IMR-90 (cell line): ENCODE measurements at places on chromosomes 2 and 18. TPM values are rescaled to one million over a fixed set of nuclear protein-coding genes. Genes with fewer than 3 reads are reported as not detected.

The ALK gene
- not detected in 2 replicates for total RNA-seq

The EVX2 gene
- not detected in 2 replicates for total RNA-seq

The GNAL gene
- 0.28 and 0.36 TPM in 2 replicates for total RNA-seq

The SLC30A3 gene
- under 0.01 TPM in 1 of 2 replicates, not detected in the other for total RNA-seq

The LYG1 gene
- not detected in 2 replicates for total RNA-seq

The HOXD4 gene
- total RNA-seq, result not detected in 2 replicates

The EPAS1 gene
- total RNA-seq, result 21.9 and 40.7 TPM in 2 replicates

The LRATD1 gene
- total RNA-seq, result 0.18 and 0.28 TPM in 2 replicates

The ANTXR1 gene
- total RNA-seq, result 27.2 and 29.2 TPM in 2 replicates

The CD207 gene
- not detected in 2 replicates for total RNA-seq

The TLX2 gene
- not detected in 2 replicates for total RNA-seq

The ME2 gene
- 32.6 and 50.0 TPM in 2 replicates for total RNA-seq

The ZSWIM2 gene
- total RNA-seq, result 0.28 TPM in 1 of 2 replicates, not detected in the other

The IL36G gene
- not detected in 2 replicates for total RNA-seq

The SERPINB11 gene
- total RNA-seq, result 0.18 TPM in 1 of 2 replicates, not detected in the other

The IL37 gene
- total RNA-seq, result not detected in 2 replicates

The M1AP gene
- not detected in 2 replicates for total RNA-seq

The BOLL gene
- total RNA-seq, result not detected in 2 replicates

The SDC1 gene
- total RNA-seq, result 22.0 and 23.6 TPM in 2 replicates

The COLEC11 gene
- under 0.01 and 0.28 TPM in 2 replicates for total RNA-seq

The FIGN gene
- total RNA-seq, result 0.56 and 0.90 TPM in 2 replicates

The EFR3B gene
- 0.90 and 1.1 TPM in 2 replicates for total RNA-seq

The BCL2 gene
- 0.54 and 0.56 TPM in 2 replicates for total RNA-seq

The EFHD1 gene
- not detected in 2 replicates for total RNA-seq

The RAB31 gene
- 26.9 and 28.9 TPM in 2 replicates for total RNA-seq

The RAB27B gene
- total RNA-seq, result 1.3 and 1.7 TPM in 2 replicates

The PLEKHH2 gene
- total RNA-seq, result 1.7 and 2.0 TPM in 2 replicates

The CTAGE1 gene
- under 0.01 TPM in 1 of 2 replicates, not detected in the other for total RNA-seq

The ELOA2 gene
- total RNA-seq, result not detected in 2 replicates

The CDH2 gene
- total RNA-seq, result 105 and 111 TPM in 2 replicates

The HIBCH gene
- total RNA-seq, result 8.8 and 15.6 TPM in 2 replicates

The NCOA1 gene
- total RNA-seq, result 11.3 and 13.1 TPM in 2 replicates

The CLIP4 gene
- total RNA-seq, result 64.2 and 66.3 TPM in 2 replicates

The SNRNP27 gene
- total RNA-seq, result 8.8 and 36.1 TPM in 2 replicates

The HES6 gene
- 1.3 and 1.4 TPM in 2 replicates for total RNA-seq

The CLEC4F gene
- not detected in 2 replicates for total RNA-seq

The CAPN14 gene
- under 0.01 TPM in 2 replicates for total RNA-seq

The IDH1 gene
- 77.1 and 104 TPM in 2 replicates for total RNA-seq

The SP140L gene
- 5.4 and 9.2 TPM in 2 replicates for total RNA-seq

The SLC9A2 gene
- not detected in 2 replicates for total RNA-seq

The KIAA2012 gene
- total RNA-seq, result under 0.01 TPM in 2 replicates

The DHRS9 gene
- not detected in 2 replicates for total RNA-seq

The EIF2AK3 gene
- 20.3 and 22.8 TPM in 2 replicates for total RNA-seq

The NETO1 gene
- total RNA-seq, result 0.28 and 0.36 TPM in 2 replicates

The TMEM17 gene
- total RNA-seq, result 1.3 and 2.2 TPM in 2 replicates
